Panc1 (cell line): ENCODE measurements at places on chromosomes 7 and 10. TPM values are rescaled to one million over a fixed set of nuclear protein-coding genes. Genes with fewer than 3 reads are reported as not detected.
A peak's percentile ranks its signal among the peaks of the same experiment; 100 is the strongest.

GRCh38 chr7:122465296-122465695 is 160.7 kb upstream of the FEZF1 start:
- no peak overlapping the region for H3K27ac ChIP-seq
- no peaks in the 10 kb centered on the region for H3K27me3 ChIP-seq
- H3K4me1 ChIP-seq = no peaks in the 10 kb centered on the region
- no peak overlapping the region for H3K4me3 ChIP-seq
- no peak for DNase-seq

DNA sequence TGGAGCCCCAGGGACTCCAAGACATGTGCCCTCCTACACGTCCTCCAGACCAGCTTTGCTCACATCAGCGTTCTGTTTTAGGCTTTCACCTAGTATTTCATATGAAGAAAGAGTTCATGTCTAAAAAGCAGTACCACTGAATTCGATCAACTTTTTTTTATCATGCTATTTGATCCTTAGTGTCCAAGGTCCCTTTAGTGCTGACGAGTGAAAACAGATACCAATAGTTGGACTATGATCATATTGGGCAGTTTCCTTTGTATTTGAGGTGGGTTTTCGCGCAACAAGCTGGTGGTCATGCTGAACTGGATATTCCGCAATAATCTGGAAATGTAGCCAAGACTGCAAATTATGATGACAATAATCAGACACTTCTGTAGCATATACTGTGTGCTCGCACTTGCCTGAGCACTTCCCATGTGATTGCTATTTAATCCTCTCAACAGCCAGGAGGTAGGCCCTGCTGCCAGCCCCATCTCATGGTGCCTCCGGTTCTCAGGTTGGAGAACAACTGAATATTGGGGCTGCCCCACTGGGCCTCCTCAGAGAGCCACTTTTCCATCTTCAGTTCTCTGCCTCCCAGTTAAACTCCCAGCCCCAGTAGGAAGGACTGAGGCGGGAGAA is 65.9 kb downstream of the RBM20 start:
- no peak for DNase-seq
- peaks cover 13% of the 10 kb centered on the region for H3K27me3 ChIP-seq
- no peak overlapping the region for H3K4me3 ChIP-seq
- no peaks in the 10 kb centered on the region for H3K36me3 ChIP-seq
- no peak overlapping the region for H3K27ac ChIP-seq

DNA sequence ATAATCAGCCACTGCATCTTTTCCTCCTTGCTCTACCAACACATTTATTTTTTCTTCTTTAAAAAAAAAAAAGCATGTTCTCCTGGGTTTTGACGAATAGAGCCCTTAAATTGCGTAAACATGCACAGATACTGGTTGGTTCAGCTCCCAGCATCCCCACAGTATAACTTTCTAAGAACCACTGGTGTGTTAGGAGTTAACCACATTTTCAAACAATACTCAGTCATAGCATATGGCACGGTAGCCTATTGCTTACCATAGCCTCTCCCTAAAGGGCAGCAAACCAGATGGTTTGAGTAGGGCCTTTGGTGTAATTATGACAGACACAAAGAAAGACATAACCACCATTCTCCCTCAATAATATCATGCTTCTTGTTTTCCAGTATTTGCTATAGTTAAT is 145.0 kb downstream of the LRRC4 start:
- H3K27ac ChIP-seq = no peak overlapping the region
- no peak overlapping the region for H3K4me3 ChIP-seq
- DNase-seq = no peak
- no peaks in the 10 kb centered on the region for H3K4me1 ChIP-seq
- no peaks in the 10 kb centered on the region for H3K27me3 ChIP-seq

- no peak overlapping the region for H3K27ac ChIP-seq
- no peaks in the 10 kb centered on the region for H3K36me3 ChIP-seq
- no peak overlapping the region for H3K4me3 ChIP-seq
- no peaks in the 10 kb centered on the region; the same call in 1 of the 2 replicates for H3K4me1 ChIP-seq
These were observed 204.7 kb downstream of the TAX1BP1 start for GRCh38 chr7:27944643-27945042.

The ADCYAP1R1 gene
- not detected for total RNA-seq

The PTPN20 gene
- total RNA-seq = 9.5 TPM

DNA sequence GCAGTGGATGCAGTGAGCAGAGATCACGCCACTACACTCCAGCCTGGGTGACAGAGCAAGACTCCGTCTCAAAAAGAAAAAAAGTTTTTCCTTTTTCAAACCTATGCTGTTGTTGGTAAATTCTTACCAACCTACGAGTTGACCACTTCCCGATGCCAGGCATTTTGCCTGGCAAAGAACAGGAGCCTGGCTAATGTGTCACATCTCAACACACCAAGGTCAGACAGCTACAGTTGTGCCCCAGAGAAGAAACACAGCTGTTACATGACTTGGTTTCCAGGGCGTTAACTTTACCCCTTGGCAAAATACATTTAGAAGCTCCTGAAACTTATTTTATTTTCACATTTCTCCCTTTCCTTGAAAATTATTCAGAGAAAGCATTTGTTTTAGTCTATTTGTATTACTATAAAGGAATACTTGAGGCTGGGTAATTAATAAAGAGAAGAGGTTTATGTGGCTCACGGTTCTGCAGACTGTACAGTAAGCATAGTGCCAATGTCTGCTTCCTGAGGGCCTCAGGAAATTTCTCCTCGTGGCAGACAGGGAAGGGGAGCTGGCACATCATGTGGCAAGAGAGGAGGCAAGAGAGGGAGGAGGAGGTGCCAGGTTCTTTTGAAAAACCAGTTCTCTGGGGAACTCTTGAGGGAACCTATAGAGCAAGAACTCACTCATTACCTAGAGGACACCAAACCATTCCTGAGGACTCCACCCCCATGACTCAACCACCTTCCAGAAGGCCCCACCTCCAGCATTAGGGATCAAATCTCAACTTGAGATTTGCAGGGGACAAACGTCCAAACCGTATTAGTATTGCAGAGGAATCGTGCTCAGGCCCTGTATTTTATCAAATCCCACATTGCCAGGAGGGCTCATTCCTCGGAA is 83.3 kb downstream of the PAXIP1 start:
- no peaks in the 10 kb centered on the region for H3K4me1 ChIP-seq
- no peaks in the 10 kb centered on the region for H3K36me3 ChIP-seq
- no peak overlapping the region for H3K27ac ChIP-seq
- no peak for DNase-seq

The MDH2 gene
- total RNA-seq = 365 TPM

DNA sequence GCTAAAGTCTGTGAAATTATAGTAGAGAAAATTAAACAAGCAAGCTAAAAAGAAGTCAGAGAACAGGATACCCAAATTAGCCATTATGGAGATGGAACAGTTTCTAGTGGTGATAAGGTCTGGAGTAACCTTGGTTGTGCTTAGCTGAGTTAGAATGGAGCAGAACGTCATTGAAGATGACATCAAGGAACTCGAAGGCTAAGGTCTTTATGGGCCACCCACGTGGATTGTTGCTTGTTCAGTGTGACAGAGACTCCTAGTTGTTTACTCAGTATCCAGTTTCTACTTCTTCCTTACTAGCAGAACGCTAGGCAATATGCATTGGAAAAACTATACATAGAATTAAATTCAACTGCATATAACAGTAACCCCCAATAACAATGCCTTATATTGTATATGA is 39.7 kb downstream of the AHCYL2 start:
- H3K4me1 ChIP-seq = no peaks in the 10 kb centered on the region
- no peak overlapping the region for H3K27ac ChIP-seq
- no peaks in the 10 kb centered on the region for H3K27me3 ChIP-seq
- DNase-seq = no peak
- no peaks in the 10 kb centered on the region for H3K36me3 ChIP-seq

The PRKG1 gene
- 0.92 TPM for total RNA-seq

- peaks cover 58% of the 10 kb centered on the region for H3K4me1 ChIP-seq
- H3K27ac ChIP-seq = peak overlapping the region; percentile 94
- peaks cover 18% of the 10 kb centered on the region for H3K36me3 ChIP-seq
- DNase-seq = no peak
- no peaks in the 10 kb centered on the region for H3K27me3 ChIP-seq
- no peak overlapping the region for H3K4me3 ChIP-seq
These were observed 49.6 kb downstream of the LAMB1 start for GRCh38 chr7:107953265-107953923.

The TMEM176A gene
- 0.39 TPM for total RNA-seq

The NPTX2 gene
- total RNA-seq = 0.15 TPM

- no peak overlapping the region for H3K27ac ChIP-seq
- no peak for DNase-seq
- H3K4me1 ChIP-seq = no peaks in the 10 kb centered on the region
- H3K36me3 ChIP-seq = no peaks in the 10 kb centered on the region
These were observed 24.5 kb upstream of the C1GALT1 start for GRCh38 chr7:7157887-7158271.

The AKR1C8 gene
- total RNA-seq = not detected

The NYAP1 gene
- 4.0 TPM for total RNA-seq

GRCh38 chr10:83012866-83013265 is 1126.4 kb upstream of the GHITM start:
- H3K4me3 ChIP-seq = no peak overlapping the region
- no peaks in the 10 kb centered on the region for H3K27me3 ChIP-seq
- H3K27ac ChIP-seq = no peak overlapping the region
- no peaks in the 10 kb centered on the region for H3K36me3 ChIP-seq

GRCh38 chr7:42687211-42688055 is 224.4 kb downstream of the C7orf25 start:
- H3K4me1 ChIP-seq = no peaks in the 10 kb centered on the region
- H3K27me3 ChIP-seq = no peaks in the 10 kb centered on the region
- no peak overlapping the region for H3K27ac ChIP-seq
- DNase-seq = no peak
- no peak overlapping the region for H3K4me3 ChIP-seq

GRCh38 chr7:2000746-2001321 is 231.9 kb downstream of the MAD1L1 start:
- H3K27ac ChIP-seq = no peak overlapping the region
- no peaks in the 10 kb centered on the region for H3K4me1 ChIP-seq
- no peak overlapping the region for H3K4me3 ChIP-seq
- no peaks in the 10 kb centered on the region for H3K27me3 ChIP-seq
- H3K36me3 ChIP-seq = no peaks in the 10 kb centered on the region

GRCh38 chr10:129716211-129716681 is 247.8 kb downstream of the EBF3 start:
- no peak for DNase-seq
- H3K36me3 ChIP-seq = no peaks in the 10 kb centered on the region
- H3K4me3 ChIP-seq = no peak overlapping the region
- H3K4me1 ChIP-seq = no peaks in the 10 kb centered on the region

DNA sequence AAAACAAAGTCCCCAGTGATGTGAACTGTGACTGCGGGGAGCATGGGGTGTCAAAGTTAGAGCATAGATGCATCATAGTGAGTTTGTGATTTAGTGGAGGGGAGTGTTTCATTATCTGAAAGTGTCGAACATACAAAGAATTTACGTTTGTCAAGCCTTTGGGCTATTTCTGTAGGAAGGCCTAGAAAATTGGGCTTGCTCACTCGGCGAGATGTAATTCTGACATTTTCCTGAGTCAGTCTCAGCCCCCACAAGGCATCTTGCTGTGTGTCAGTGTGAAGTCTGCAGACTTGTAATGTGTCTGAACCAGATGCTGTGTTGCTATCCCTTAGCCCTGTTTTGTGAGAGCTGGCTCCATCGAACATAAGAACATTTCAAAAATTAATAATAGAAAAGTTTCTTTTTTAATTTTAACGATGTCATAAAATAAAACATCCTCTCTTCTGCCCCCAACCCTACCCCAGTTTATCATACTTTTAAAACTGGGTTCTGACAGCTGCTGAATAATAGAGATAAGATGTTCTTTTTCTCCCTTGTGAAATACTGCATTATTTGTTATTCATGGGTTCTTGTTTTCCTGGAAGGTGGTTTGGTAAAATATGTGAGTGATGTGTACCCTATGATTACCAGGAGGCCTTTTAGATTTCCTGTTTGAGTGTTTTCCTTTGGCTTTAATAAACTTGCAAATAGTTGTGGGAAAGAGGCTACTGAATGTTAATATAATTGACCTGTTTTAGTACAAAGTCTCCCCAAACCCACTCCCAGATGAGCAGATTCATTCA is 207.4 kb downstream of the GPR158 start:
- DNase-seq = no peak
- no peaks in the 10 kb centered on the region for H3K27me3 ChIP-seq
- no peaks in the 10 kb centered on the region for H3K36me3 ChIP-seq
- H3K27ac ChIP-seq = no peak overlapping the region
- no peak overlapping the region for H3K4me3 ChIP-seq
- no peaks in the 10 kb centered on the region for H3K4me1 ChIP-seq

The PDE6C gene
- total RNA-seq = not detected

GRCh38 chr10:112216966-112217365 is 33.4 kb upstream of the GPAM start:
- H3K27ac ChIP-seq = no peak overlapping the region
- peaks cover 12% of the 10 kb centered on the region for H3K27me3 ChIP-seq
- H3K4me3 ChIP-seq = no peak overlapping the region
- H3K4me1 ChIP-seq = no peaks in the 10 kb centered on the region

- peaks cover 7% of the 10 kb centered on the region for H3K36me3 ChIP-seq
- no peak overlapping the region for H3K4me3 ChIP-seq
- no peaks in the 10 kb centered on the region for H3K4me1 ChIP-seq
- H3K27ac ChIP-seq = no peak overlapping the region
These were observed 23.1 kb downstream of the RCC1L start for GRCh38 chr7:75050501-75050900.

GRCh38 chr10:64054392-64054791 is 533.2 kb downstream of the REEP3 start:
- H3K4me3 ChIP-seq = no peak overlapping the region
- no peaks in the 10 kb centered on the region for H3K36me3 ChIP-seq
- H3K27ac ChIP-seq = no peak overlapping the region
- no peaks in the 10 kb centered on the region; the same call in 1 of the 2 replicates for H3K27me3 ChIP-seq

- H3K4me1 ChIP-seq = no peaks in the 10 kb centered on the region
- no peak for DNase-seq
- H3K27me3 ChIP-seq = no peaks in the 10 kb centered on the region
- H3K27ac ChIP-seq = no peak overlapping the region
- no peaks in the 10 kb centered on the region for H3K36me3 ChIP-seq
These were observed 17.9 kb upstream of the LRRC18 start for GRCh38 chr10:48957361-48958151.

GRCh38 chr10:24006741-24007140 is 202.2 kb upstream of the KIAA1217 start:
- no peak overlapping the region for H3K4me3 ChIP-seq
- no peaks in the 10 kb centered on the region for H3K4me1 ChIP-seq
- no peaks in the 10 kb centered on the region for H3K27me3 ChIP-seq
- H3K27ac ChIP-seq = no peak overlapping the region

The FFAR4 gene
- 0.92 TPM for total RNA-seq

DNA sequence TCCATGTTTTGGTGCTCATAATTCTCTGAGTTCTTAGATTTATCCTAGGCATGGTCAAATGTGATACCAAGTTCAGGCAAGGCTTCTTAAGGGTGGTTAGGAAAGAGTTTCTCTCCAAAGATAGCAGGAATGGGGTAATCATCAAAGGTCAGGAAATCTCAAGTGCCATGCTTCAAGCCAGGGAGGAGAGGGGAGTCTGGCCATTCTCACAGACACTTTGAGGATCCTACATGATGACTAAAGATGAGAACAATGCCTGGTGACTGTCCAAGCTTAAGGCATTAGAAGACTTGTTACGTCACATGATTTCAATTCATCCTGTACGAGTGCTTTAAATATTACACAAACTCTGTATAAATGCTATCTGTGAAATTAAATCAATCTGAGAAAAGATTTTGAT is 59.4 kb downstream of the POM121L12 start:
- no peaks in the 10 kb centered on the region for H3K4me1 ChIP-seq
- H3K27ac ChIP-seq = no peak overlapping the region
- no peak overlapping the region for H3K4me3 ChIP-seq
- DNase-seq = no peak
- H3K27me3 ChIP-seq = no peaks in the 10 kb centered on the region
- no peaks in the 10 kb centered on the region for H3K36me3 ChIP-seq

The TMEM139 gene
- 2.0 TPM for total RNA-seq
